T47D (cell line): ENCODE measurements at places on chromosomes 6 and 20.

- peak; percentile 45 for DNase-seq
Observed at GRCh38 chr6:36443471-36444428, 950 bp downstream of the KCTD20 start.

GRCh38 chr6:37540029-37540352 is 40.3 kb upstream of the CCDC167 start:
- no peak for DNase-seq

DNA sequence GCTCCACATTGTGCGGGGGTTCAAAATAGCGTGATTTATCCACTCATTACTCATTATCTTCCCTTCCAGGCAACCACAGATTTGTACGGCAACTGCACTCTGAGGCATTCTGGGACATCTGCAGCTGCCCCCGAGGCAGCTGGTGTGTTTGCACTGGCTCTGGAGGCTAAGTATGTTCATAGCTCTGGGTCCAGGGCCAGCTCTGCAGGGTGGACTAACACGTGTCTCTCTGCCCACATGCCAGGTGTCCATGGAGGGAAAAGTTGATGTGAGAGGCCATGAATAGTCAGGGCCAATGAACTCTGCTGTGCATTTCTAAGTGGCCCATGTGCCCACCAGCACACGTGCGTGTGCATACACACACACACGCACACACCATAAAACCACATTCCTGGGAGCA is 74.9 kb downstream of the BFSP1 start:
- DNase-seq: no peak

GRCh38 chr6:3152689-3153088 is 4.7 kb downstream of the TUBB2A start:
- no peak for DNase-seq

DNA sequence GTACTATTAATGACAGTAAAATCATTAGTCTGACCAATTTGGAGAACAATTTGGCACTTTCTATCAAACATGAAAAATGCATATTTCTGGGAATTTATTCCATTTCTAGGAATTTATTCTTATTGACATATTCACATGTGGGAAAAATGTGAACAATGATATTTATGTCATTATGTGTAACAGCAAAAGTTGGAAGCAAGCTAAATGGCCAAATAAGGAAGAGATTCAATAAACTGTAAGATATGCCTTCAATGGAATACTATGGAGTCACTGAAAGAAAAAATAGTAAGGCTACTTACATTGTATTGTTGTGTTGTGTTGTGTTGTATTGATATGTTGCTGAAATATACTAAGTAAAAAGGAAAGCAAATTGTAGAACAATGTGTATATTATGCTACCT is 100.5 kb upstream of the EDN1 start:
- no peak for DNase-seq

- DNase-seq: no peak
Observed at GRCh38 chr6:138099832-138100231, 7.4 kb downstream of the PERP start.

DNA sequence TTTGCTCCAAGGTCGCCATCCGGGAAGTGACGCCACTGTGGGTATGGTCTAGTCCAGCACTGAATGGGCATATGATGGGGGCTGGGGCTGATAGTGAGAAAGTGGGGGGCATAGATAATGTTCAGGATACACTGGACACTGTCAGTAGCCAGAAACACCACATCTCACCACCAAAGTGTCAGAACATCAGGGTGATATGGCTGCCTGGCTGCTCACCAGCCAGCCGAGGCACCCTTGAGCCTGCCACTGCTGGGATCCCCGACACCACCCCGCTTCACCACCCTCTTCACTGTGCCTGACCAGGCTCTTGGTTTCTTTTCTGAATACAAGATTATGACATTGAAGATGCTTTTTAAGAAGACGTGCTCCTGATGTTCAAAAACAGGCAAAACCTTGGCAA is 46.9 kb downstream of the SIRPA start:
- no peak for DNase-seq

GRCh38 chr20:41373251-41373783 is 6.7 kb upstream of the EMILIN3 start:
- DNase-seq: no peak

GRCh38 chr6:66962082-66962481 is 1255.1 kb upstream of the EYS start:
- DNase-seq: no peak

DNA sequence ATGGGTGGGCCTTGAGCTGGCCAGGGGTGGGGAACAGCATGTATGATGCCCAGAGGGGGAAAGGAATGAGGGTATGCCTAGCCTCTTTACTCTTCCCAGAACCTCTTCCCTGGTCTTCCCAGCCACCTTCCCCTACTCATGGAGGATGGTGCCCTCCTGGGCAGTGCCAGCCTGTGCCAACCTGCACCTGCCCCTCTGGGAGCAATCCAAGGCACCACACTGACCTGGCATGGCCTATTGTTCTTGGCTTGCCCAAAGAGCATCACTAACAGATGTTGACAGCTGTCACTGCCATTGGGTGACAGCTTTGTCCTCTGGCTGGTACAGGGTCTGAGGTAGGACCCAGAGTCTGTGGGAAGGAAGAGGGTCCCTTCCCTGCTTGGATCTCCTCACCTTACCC is 12.9 kb downstream of the LPIN3 start:
- no peak for DNase-seq

GRCh38 chr6:39876826-39877225 is 57.4 kb downstream of the MOCS1 start:
- no peak for DNase-seq

GRCh38 chr6:56101141-56101553 is 146.2 kb downstream of the COL21A1 start:
- peak; percentile 79 for DNase-seq

- no peak for DNase-seq
Observed at GRCh38 chr20:62176866-62177265, 6.0 kb upstream of the MTG2 start.

DNA sequence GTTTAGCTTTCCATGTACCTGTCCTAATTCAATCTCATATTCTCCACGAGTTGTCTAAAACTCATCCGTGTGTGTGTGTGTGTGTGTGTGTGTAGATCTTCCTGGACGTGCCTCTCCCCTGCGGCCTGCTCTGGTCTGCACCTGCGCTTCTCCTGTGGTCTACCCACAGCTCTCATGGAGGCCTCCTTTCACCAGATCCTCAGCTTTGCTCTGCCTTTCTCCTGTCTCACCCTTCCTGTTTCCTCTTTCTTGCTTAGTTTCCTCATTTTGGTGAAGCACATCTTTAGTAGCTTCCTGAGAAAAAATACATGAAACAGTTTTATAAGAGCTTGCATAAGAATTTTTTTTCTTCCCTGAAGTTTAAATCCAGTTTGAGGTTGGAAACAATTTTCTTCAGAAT is 18.1 kb downstream of the SLX4IP start:
- no peak for DNase-seq

- peak; percentile 36 for DNase-seq
Observed at GRCh38 chr6:132937466-132937906, 123.1 kb downstream of the RPS12 start.

DNA sequence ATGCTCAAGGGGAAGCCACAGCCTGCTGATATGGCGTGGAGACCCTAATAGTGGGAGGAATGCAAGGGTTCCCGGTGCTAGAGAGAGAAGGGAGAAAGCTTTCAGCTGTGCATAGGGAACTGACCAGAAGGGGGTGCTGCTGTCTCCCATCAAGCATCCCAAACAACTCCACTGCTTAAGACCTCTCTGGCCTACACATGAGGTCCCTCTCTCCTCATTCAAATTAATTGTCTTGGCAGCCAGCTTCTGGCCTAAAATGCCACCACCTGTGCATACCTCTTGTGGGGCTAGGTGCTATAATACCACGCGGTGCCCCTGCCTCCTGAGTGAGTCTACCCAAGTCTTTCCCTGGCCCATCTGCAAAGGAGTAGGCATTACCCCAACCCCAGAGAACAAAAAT is 14.5 kb downstream of the ADISSP start:
- peak; percentile 78 for DNase-seq

- peak; percentile 12 for DNase-seq
Observed at GRCh38 chr6:159887761-159888160, 3.0 kb upstream of the MAS1 start.

DNA sequence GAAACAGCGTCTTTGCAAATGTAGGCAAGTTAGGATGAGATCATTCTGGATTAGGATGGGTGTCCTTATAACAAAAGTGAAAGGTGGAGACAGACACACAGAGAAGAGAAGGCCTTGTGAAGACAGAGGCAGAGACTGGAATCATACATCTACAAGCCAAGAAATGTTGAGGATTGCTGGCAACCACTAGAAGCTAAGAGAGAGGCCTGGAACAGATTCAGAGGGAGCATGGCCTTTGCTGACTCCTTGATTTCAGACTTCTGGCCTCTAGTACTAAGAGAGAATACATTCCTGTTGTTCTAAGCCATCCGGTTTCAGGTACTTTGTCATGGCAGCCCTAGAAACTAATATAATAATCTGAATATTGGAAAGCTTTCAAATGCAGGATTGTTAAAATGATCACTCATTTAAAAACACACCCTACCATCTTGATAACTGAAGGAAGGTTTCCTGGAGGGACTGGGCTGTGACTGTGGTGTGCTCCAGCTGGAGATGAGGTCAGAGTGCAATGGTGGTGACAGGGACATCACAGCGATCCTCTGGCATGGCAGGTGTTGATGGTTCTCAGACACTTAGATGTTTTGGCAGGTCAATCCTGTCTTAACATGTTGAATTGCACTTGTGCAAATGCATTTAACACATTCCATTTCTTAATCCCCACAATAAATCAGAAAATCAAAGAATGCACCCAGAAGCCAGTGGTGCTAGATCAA is 25.1 kb downstream of the CD83 start:
- no peak for DNase-seq

GRCh38 chr20:47343007-47343472 is 13.5 kb downstream of the ZMYND8 start:
- DNase-seq: no peak

DNA sequence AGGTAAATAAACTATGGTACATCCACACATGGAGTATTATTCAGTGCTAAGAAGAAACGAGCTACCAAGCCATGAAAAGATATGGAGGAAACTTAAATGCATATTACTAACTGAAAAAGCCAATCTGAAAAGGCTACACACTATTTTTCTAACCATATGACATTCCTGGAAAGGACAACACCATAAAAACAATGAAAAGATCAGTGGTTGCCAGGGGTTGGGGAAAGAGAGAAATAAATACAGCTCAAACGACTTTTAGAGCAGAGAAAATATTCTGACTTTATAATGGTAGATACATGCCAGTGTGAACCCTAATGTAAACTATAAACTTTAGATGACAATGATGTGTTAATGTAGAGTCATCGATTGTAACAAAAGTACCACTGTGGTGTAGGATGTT is 225.9 kb upstream of the BTBD3 start:
- no peak for DNase-seq

DNA sequence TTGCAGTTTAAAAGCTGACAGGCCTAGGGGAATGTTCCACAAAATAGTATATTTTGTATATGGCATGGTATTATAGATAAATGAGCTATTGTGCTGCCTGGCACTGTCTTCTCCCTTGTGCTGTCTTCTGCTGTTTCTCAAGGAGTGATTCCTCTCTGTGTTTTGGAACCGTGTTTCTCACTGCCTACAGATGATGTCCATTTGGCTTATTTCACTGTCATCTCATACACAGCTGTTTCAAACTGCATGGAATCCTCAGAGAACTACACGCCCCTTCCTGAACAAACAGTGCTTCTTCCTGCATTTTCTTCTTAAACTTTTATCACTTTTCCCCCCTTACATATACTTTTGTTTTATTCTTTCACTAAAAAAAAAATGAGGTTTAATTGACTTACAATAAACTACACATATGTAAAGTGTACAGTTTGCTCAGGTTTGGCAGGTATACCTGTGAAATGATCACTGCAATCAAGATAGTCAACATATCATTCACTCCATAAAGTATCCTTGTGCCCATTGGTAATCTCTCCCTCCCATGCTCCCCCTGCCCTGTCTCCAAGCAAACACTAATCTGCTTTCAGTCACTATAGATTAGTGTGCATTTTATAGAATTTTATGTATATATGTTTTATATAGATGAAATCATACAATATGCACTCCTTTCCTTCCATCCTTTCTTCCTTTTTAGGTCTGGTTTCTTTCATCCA is 43.0 kb downstream of the CBFA2T2 start:
- no peak for DNase-seq

DNA sequence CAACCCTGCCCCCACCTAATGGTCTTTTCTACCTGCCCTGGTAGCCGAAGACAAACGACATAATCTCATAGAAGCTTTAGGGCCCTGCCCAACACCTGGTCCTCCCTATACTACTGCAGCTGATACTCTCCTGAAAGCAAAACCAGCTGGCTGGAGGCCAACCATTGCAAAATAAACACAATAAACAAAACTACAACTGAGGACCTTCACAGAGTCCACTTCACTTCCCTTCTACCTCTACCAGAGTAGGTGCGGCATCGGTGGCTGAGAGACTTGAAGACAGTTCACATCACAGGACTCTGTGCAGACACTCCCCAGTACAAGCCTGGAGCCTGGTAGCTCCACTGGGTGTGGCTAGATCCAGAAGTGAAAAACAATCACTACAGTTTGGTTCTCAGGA is 476.2 kb downstream of the MMUT start:
- no peak for DNase-seq

DNA sequence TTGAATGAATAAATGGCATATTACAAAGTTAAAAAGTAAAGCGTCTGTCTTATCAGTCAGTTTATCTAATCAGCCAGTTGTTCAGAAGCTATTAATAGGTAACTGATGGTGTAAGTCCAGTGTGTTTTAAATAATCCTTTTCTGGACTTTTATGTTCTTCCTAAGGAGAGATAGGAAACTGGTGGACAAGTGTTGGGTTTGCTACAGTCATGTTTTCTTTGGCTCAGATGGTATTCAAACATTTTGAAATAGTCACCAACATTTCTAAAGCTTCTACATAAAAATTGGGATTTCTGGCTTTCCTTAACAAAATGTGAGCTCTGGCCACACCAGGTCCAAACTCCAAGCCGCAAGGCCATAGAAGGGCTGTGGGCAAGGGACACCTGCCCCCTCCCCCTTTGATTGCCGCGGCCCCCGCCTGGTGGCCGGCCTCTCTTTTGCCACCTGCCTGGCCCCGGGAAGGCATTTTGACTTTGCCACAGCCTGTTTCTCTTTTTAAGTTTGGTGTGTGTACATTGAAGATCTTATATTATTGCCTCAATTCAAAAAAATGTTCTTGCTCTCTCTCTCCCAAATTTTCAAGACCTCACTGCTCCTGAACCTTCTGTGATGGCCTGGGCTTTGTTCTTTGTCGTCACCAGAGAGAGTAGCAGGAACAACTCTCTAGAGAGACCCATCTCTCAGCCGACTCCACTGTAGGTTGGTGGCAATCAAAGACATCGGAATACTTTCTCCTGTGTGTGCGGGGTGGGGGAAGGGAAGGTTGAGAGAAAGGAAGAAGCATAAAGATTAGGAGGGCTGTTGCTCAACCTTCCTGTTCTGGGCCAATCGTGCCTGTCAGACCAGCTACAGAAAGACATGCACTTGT is 84.0 kb upstream of the ZNF217 start:
- peak; percentile 67 for DNase-seq

- DNase-seq: peak; percentile 84
Observed at GRCh38 chr6:127459231-127459641, at the start of gene KIAA0408. Gene KIAA0408, minus strand, starts transcription at chr6:127459389. Its CDS starts 5,408 bp downstream, at chr6:127453981.

- no peak for DNase-seq
Observed at GRCh38 chr6:123027408-123027807, 31.4 kb downstream of the CLVS2 start.

GRCh38 chr6:85561750-85562357 is 31.8 kb downstream of the SNX14 start:
- no peak for DNase-seq

GRCh38 chr6:166437661-166438060 is 54.9 kb upstream of the MPC1 start:
- DNase-seq: no peak
